ENCODE measurements at places on chromosomes 16 and 17.

GRCh38 chr17:59641799-59642484, 22.2 kb downstream of the CLTC start:
- DNase-seq = no peak

- DNase-seq = peak; percentile 50
These were observed 6.1 kb downstream of the NOD2 start for GRCh38 chr16:50699326-50700159.

GRCh38 chr17:3894911-3895343, 2.1 kb upstream of the CAMKK1 start:
- DNase-seq = no peak

GRCh38 chr16:66953462-66954096, 7.5 kb upstream of the CES3 start:
- DNase-seq = no peak

- DNase-seq = no peak
These were observed 1.6 kb upstream of the ODF4 start for GRCh38 chr17:8337802-8338752.

GRCh38 chr17:8221663-8222379, 11.4 kb upstream of the AURKB start:
- DNase-seq = peak; percentile 87

DNA sequence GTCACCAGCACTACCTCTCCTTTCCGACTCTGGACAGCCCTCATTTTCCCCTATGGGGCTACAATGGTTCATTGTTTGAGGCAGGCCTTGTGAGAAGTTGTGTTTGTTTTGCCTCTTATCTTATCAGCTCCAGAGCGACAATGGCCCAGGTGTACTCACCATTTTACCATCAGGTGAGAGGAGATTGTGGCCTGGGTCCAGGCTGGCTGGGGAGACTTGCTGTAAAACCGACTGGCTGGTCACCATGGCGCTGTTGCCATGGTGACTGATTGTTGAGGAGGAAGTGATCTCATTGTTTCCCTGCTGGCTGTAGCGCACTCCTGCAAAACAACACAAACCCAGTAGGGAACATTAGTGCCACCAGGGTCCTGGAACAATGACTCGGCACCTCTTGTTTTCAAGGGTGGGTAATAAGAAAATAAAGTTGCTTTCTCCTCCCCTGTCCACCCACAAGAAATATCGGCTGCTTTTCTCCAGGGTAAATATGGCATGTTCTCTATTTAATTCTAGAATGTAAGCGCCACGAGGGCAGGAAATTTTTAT, 34.4 kb downstream of the HNF1B start:
- DNase-seq = no peak

DNA sequence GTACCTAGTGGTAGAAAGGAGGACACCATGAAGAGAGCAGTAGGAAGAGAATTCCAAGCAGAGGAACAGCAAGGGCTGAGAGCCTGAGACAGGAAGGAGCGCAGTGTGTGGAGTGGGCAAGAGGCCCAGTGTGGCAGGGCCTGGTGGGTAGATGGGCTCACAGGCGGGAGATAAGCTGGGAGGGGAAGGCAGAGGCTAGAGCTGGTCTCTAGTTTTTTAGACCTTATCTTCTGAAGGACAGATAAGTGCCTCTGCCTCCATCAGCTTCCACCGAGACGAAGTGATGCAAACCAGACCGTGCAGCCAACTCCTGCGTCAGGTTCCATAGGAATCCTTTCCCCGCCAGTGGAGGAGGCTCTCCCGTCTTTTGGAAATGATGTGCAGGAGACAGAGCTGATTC, 33.6 kb downstream of the CDH1 start:
- DNase-seq = no peak

DNA sequence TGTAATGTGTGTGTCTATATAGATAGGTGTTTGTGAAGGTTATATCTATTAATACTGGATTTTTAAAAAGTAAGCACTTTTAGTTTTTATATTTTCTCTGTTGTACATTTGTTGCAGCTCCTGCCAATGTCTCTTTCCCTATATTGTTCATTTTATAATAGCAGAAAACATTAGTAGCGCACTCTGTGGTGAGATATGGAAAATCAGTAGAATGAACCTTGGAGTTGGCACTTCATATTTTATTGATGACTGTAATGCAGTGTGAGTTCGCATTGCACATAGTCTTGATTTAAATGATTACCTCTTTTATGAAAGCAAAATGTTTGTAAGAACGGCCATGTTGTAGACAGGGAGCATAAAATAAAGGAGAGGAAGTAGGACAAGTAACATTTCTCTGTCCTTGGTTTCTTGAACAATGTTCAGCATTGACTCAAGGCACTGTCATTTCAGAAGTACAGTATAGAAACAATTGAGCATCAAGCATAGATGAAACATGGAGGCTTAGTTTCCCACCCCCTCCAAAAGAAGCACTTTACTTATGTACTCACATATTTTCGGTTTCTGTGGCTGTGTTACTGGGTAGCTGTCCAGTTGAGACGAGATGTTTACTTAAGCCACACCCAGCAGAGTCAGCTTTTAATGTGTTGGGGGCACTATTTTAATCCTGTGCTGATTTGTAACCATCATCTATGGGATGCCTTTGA, 74.0 kb downstream of the TANC2 start:
- no peak for DNase-seq

GRCh38 chr16:79169239-79169638, 431.3 kb downstream of the MAF start:
- DNase-seq = no peak

DNA sequence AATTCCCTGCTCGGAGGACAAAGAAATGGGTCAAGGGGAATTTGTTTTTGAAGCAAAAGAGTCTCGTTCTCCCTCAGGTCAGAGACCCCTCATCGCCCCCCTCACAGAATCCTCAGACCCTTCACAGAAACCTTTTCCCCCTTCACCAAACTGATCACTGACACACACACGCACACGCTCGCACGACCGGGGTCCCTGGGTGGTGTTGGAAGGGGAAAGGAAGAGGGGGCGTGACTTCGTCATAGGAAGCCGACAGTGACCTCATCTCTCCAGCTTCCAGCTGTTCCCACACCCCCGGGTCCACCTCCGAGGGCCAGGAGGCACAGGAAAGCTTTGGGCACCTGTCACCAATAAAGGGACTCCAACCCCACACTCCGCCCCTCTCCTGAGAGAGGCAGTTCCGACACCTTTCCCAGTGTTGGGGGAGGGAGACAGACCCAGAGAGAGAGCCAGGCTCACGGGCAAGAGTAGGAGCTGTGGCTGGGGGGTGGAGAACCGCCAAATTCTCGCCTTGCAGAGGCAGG, 1.2 kb downstream of the ASGR1 start:
- DNase-seq = no peak

- DNase-seq = no peak
These were observed 11.3 kb downstream of the MEOX1 start for GRCh38 chr17:43650471-43650870.

GRCh38 chr17:82496529-82497434, 22.8 kb upstream of the FOXK2 start:
- DNase-seq = peak; percentile 90

DNA sequence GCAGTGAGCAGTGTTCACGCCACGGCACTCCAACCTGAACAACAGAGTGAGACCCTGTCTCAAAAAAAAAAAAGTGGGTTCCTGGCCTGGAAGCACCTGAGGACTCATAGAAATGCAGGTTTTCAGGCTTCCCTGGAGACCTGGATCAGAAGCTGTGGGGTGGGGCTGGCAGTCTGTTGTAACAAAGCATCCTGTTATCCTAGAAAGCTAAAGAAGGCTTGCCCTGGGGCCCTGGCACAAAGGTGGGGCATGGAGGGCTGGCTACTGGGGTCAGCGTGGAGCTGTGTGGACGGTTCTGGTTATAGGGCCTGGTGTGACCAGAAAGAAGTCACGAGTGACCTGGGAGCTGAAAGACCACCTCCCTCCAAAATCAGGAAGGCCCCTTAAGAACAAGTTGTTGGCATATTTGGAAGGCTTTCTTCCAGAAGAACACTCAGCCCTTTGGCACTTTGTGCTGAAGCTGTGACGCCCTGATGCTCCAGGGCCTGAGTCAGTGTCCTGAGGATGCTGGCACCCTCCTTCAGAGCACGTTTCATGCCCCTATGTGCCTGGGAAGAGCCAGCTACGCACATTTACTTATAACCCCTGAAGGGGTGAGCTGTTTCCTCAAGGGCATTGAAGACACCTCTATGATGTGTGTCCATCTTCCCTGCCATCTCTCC, 6.2 kb downstream of the CRISPLD2 start:
- DNase-seq = no peak

GRCh38 chr16:74035816-74036215, 260.8 kb upstream of the PSMD7 start:
- no peak for DNase-seq

GRCh38 chr16:82972331-82972919, 345.7 kb downstream of the CDH13 start:
- DNase-seq = no peak

- no peak for DNase-seq
These were observed 4.7 kb downstream of the KRABD2 start for GRCh38 chr17:8371786-8372185.

DNA sequence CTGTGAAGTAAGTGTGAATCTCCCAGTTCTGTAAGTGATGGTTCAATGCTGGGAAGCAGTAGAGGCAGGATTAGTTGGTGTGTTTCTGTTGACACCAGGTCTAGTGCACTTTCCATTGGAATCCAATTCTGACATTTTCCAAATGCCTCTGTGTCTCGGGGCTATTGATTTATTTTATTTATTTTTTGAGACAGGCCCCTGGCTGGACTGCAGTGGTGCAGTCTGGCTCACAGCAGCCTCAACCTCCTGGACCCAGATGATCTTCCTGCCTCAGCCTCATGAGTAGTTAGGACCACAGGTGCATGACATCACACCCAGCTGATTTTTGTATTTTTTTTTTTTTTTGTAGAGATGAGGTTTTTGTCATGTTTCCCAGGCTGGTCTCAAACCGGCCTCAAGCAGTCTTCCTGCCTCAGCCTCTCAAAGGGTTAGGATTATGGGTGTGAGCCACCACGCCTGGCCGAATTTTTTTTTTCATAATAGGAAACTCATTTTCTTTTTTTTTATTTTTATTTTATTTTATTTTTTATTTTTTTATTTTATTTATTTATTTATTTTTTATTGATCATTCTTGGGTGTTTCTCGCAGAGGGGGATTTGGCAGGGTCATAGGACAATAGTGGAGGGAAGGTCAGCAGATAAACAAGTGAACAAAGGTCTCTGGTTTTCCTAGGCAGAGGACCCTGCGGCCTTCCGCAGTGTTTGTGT, 61.7 kb downstream of the YPEL2 start:
- no peak for DNase-seq

DNA sequence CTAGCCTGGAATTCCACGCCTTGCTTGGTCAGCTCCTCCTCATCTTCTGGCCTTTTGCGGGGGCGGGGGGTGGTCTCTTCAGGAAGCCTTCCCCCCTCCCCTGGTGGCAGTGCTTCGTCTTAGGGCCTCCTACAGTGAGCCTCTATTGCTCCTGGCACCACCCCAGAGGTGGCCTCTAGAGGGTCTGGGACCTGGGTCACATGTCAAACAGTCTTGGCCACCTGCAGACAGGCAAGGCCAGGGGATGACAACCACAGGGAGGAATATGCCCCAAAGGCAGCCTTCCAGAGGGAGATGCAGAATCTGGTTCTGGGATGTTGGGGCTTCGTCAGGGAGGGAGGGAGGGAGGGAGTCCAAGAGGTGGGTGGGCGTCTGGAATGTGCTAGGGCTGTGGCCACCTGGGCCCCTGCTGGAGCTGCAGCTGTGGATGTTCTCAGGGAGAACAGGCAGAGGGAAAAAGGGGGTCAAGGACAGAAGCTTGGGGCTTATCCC, 50.6 kb downstream of the SMPD3 start:
- no peak for DNase-seq

DNA sequence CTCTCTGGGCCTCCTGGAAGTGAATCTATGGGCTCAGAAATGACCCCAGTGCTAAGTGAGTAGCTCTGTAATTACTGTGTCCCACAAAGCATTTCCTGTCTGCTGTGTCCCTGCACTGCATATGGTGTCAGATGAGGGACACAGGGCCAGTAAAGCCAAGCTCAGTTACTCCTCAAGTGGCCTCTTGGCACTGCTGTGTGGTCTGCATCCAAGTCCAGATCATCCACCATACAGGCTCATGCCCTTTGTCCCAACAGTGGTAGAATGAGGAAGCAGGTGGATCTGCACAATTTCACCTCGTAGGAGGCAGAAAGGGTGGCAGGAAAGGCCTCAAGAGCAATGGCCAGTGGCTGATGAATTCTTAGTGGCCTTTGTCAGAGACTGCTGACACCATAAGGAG, 146.8 kb downstream of the SOX9 start:
- DNase-seq = no peak

DNA sequence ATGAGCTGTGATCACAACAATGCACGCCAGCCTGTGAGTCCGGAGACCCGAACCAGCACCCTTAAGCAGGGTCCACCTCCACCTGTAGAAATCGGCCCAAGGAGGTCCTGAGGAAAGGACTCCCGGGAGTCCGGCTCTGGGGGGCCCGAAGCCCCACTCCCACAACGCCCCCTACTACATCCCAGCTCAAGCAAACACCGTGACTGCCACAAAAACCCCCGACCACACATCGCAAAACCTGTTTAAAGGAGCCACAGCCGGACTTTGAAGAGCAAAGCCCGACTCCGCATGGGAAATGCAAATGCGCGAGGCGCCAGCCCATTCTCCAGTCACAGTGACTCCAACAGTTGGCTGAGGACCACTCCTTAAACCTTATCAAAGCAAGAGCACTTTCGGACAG, 682.4 kb downstream of the KCNJ18 start:
- DNase-seq = no peak

- no peak for DNase-seq
These were observed 14.2 kb downstream of the ANKFY1 start for GRCh38 chr17:4249452-4250029.

DNA sequence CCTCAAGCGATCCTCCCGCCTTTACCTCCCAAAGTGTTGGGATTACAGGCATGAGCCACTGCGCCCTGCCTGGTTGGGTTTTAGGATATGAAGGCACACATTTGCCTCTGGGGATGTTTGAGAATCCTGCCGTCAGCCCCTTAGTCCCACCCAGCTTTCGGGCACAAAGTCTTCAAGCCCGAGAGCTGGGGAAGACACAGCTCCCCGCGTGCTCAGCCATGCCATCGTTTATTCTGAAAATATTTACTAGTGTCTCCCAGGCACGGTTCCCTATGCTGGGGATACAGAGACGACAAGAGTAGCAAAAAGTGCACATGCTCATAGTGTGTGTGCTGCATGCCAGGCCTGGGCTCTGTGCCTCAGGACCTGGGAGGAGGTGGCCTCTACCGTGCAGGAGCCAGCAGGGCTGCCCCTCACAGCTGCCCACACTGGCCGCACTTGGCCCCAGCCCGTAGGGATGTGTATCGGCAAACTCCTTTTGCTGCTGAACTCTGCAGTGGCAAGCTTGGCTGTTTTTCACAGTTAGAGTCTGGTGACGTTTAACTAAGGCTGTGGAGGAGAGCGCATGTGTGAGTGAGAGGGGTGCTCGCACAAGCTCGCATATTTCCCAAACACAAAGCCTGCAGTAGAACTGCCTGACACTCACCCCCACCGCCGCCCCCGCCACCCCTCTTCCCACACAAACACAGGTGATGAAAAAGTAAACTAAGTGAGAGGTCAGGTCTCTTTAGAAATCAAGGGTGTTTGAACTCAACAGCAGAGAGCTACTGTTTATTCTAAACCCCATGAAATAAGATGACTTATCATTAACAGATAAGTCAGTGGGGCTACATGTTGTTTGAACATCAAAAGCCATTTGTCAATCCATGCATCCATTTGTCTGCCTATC, 266.4 kb downstream of the MRTFB start:
- no peak for DNase-seq
